Keratinocyte (primary cell): ENCODE measurements at places on chromosomes 5 and 9. TPM values are rescaled to one million over a fixed set of nuclear protein-coding genes. Genes with fewer than 3 reads are reported as not detected.

DNA sequence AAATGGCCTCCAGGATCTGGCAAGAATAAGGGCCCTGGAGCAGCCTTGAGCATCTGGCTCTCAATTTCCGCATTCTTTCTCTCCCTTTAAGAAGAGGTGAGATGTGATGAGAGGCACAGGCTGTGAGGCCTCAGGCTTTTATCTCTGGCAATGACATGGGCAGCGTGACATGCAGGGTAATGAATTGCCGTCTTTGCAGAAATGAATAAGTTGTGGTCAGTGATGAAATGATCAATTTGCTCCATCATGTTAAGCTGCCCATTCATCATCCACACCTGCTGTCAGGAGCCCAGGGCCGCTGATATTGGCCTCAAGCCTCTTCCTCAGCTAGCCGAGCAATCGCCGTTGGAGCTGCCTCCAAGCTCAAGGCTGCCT lies 265.3 kb downstream of the TRIM32 start:
- H3K27me3 ChIP-seq = no peaks in the 10 kb centered on the region
- no peak overlapping the region for H3K4me3 ChIP-seq
- peak; percentile 65 for DNase-seq
- peak overlapping the region; percentile 36 for H3K27ac ChIP-seq

GRCh38 chr5:140240987-140241706 lies 61.8 kb downstream of the PFDN1 start:
- H3K27me3 ChIP-seq = no peaks in the 10 kb centered on the region
- H3K4me1 ChIP-seq = peaks cover 46% of the 10 kb centered on the region
- no peak overlapping the region for H3K4me3 ChIP-seq
- H3K36me3 ChIP-seq = peaks cover 10% of the 10 kb centered on the region

GRCh38 chr9:32294106-32294505 lies 90.3 kb upstream of the ACO1 start:
- no peak overlapping the region for H3K27ac ChIP-seq
- DNase-seq = no peak
- H3K4me3 ChIP-seq = no peak overlapping the region
- no peaks in the 10 kb centered on the region for H3K27me3 ChIP-seq
- H3K36me3 ChIP-seq = no peaks in the 10 kb centered on the region

Gene CCDC183
- 0.03 to 0.08 TPM (median 0.06 TPM) in 3 replicates for polyA plus RNA-seq

Gene ST6GALNAC6
- polyA plus RNA-seq = 20.1 to 55.8 TPM (median 21.1 TPM) in 3 replicates

DNA sequence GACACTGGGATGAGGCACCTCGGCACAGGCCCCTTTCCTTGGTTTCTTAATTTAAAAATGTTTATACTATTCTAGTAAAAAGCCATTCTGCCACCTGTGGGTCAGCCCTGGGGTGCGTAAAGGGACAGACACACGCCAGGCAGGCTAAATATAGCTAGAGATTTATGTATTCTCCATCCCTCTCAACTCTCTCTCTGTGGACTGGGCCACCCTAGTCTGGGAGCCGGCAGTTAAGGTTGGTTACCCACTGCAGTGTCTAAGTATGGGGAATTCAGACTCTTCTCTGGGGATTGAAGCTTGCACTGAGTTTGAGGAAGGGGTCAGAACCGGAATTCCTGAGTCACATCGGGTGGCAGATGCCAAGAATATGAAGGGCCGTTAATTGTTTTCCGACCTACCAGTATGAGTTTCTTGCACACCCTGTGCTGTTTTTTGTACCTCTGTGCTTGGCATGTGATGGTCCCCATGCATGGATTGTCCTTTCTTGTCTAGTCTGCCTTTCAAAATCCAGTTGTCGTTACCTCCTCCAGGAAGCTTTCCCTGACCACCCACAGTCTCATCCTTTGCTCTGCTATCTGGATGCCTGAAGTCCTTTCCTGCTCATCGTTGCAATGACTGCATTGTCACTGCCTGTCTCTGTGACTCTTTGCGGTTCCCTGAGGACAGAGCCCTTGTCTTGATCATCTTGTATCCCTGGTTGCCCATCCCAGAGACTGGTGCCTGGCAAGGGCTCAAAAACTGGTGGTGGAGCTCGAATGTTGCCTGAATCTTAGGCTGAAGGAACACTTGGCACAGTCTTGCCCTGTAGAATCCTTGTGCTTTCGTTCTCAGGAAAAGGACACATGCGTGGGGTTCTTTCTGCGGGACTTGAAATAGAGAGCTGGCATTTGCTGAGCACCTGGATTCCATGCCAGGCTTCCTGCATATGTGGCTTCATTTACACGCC lies 2.1 kb downstream of the NEURL1B start:
- no peak for DNase-seq
- H3K4me3 ChIP-seq = no peak overlapping the region
- no peaks in the 10 kb centered on the region for H3K36me3 ChIP-seq

Gene GLRA1
- polyA plus RNA-seq = not detected in 3 replicates

GRCh38 chr5:39775086-39775796 lies 350.5 kb upstream of the DAB2 start:
- no peak overlapping the region for H3K27ac ChIP-seq
- no peaks in the 10 kb centered on the region for H3K27me3 ChIP-seq

- no peak for DNase-seq
- H3K36me3 ChIP-seq = no peaks in the 10 kb centered on the region
- H3K27me3 ChIP-seq = no peaks in the 10 kb centered on the region
- no peaks in the 10 kb centered on the region for H3K4me1 ChIP-seq
- no peak overlapping the region for H3K4me3 ChIP-seq
- no peak overlapping the region for H3K27ac ChIP-seq
These were observed 416.1 kb downstream of the ZSWIM6 start for GRCh38 chr5:61748121-61748520.

Gene LRRTM2
- not detected in 3 replicates for polyA plus RNA-seq

GRCh38 chr9:37413311-37413710 lies 9.2 kb upstream of the GRHPR start:
- H3K27ac ChIP-seq = peak overlapping the region; percentile 23
- H3K4me1 ChIP-seq = peaks cover 46% of the 10 kb centered on the region
- DNase-seq = no peak
- no peaks in the 10 kb centered on the region for H3K27me3 ChIP-seq

Gene CENPP
- polyA plus RNA-seq = 2.8 to 6.7 TPM (median 3.3 TPM) in 3 replicates

DNA sequence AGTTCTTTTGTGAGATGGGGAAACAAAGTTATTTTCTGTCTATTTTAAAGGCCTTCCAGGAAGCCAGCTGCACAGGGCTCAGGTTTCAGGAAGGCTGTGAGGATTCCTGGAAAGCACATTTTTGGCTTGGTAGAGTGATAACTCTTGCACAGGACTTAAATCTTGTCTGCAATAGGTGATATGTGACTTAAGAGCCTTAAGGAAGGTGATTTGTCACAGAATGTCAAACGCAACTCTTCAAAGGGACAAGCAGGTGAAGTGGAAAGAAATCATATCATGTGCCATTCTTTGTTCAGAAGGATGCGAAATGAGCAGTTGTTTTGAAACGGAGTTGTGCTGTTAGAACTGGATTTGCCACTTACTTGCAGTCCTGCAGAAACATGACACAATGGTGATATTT lies 459.3 kb downstream of the MAT2B start:
- no peak for DNase-seq
- H3K4me1 ChIP-seq = no peaks in the 10 kb centered on the region
- H3K36me3 ChIP-seq = no peaks in the 10 kb centered on the region
- no peak overlapping the region for H3K27ac ChIP-seq
- no peak overlapping the region for H3K4me3 ChIP-seq

- no peaks in the 10 kb centered on the region for H3K27me3 ChIP-seq
- no peak overlapping the region for H3K27ac ChIP-seq
- no peak overlapping the region for H3K4me3 ChIP-seq
- DNase-seq = no peak
- peaks cover 6% of the 10 kb centered on the region for H3K4me1 ChIP-seq
These were observed 3.5 kb downstream of the PRXL2C start for GRCh38 chr9:96651626-96652025.

Gene PCDHB1
- not detected in 3 replicates for polyA plus RNA-seq

DNA sequence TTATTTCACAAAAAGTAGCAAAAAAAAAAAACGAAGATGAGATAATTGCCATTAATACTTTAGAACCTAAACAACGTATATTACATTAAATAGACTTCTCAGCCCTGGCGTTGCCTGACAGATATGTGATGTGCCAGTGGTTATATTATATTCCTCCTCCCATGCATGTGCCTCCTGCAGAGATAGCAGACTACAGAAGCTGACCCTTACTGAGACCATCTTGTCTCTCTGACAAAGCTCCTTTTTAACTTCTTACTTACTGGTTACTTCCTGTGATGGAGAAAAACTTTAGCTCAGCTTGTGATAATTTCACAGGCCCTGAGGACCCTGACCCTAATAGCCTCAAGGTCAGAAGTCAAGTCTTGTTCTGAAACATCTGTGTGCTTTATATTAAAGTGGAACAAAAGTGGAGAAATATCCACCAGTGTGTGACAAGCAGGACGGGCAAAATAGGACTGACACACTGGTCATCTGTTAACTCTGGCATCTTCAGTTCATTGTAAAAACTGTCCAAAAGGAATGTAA lies 80.6 kb upstream of the POU5F2 start:
- no peaks in the 10 kb centered on the region for H3K27me3 ChIP-seq
- H3K27ac ChIP-seq = no peak overlapping the region
- H3K36me3 ChIP-seq = no peaks in the 10 kb centered on the region
- no peak for DNase-seq
- H3K4me1 ChIP-seq = no peaks in the 10 kb centered on the region

- peaks cover 3% of the 10 kb centered on the region for H3K36me3 ChIP-seq
- H3K27ac ChIP-seq = peak overlapping the region; percentile 78
- no peak for DNase-seq
- peaks cover 15% of the 10 kb centered on the region for H3K4me1 ChIP-seq
These were observed 467 bp downstream of the C9orf78 start for GRCh38 chr9:129834489-129835127.

DNA sequence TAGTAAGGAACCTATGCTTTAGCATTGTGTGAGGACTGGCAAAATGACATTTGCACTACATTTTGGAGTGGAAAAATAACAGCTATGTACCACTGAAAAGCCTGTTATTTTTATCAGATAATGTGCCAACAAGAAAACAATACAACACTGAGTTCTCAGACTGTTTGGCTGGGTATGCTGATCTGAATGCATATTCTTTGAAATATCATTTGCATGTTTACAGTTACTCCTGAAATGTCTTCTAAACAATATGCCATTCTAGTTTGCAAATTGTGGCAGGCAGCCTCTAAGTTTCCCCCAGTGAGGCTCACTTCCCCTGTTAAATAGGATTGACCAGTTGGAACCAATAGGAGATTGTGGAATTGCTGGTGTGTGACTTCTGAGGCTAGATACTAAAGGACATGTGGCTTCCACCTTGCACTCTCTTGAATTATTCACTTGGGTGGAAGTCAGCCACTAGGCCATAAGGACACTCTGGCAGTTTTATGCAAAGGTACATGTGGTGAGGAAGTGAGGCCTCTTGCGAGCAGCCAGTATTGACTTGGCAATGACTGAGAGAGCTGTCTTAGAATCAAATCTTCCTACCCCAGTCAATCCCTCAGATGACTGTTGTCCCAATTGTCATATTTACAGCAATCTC lies 250.4 kb upstream of the PCSK5 start:
- no peaks in the 10 kb centered on the region for H3K27me3 ChIP-seq
- H3K27ac ChIP-seq = no peak overlapping the region
- H3K4me1 ChIP-seq = no peaks in the 10 kb centered on the region
- DNase-seq = no peak
- H3K36me3 ChIP-seq = no peaks in the 10 kb centered on the region
- no peak overlapping the region for H3K4me3 ChIP-seq

DNA sequence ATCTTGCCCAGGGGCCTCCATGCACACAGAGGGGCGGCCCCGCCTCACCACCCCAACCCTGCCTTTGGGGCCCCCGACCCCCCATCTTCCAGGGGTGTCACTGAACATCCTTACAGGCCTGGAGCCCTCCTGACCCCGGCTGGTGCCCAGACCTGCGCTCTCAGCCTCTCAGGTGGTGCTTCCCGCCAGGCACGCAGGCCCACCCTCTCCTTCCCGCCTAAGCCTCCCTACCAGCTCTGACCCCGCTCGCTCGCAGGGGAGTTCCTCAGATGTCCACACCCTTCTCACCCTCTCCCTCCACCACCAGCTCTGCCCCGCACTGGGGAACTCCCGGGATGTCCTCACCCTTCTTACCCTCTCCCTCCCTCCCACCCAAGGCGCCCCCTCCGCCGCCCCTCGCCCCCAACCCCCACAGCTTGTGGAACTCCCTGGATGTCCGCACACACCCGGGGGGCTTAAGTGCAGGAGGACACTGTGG lies 12.3 kb upstream of the QRFP start:
- H3K27me3 ChIP-seq = peaks cover 6% of the 10 kb centered on the region
- H3K4me3 ChIP-seq = no peak overlapping the region
- no peak overlapping the region for H3K27ac ChIP-seq
- H3K4me1 ChIP-seq = peaks cover 15% of the 10 kb centered on the region
- DNase-seq = no peak
- no peaks in the 10 kb centered on the region for H3K36me3 ChIP-seq

DNA sequence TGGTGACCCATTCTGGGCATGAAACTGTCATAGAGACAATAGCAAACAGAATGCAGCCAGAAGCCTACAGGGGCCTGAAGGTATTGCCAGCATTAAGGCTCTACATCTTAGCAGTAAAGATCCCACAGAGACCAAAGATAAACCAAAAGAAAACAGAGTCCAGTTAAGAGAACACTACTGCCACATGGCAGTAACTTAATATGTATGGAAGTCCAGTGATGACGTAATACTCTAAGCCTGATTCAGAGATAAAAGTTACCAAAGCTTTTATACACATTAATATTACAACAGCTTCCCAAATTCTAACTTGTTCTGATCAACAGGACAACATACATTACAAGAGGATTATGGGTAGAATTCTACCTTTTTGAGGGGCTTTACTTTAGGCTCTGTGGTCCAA lies 371.5 kb downstream of the PRELID2 start:
- H3K36me3 ChIP-seq = no peaks in the 10 kb centered on the region
- no peaks in the 10 kb centered on the region for H3K27me3 ChIP-seq
- no peak for DNase-seq
- H3K27ac ChIP-seq = no peak overlapping the region
- no peaks in the 10 kb centered on the region for H3K4me1 ChIP-seq

Gene SLIT3
- 2.4 to 10.1 TPM (median 3.1 TPM) in 3 replicates for polyA plus RNA-seq

Gene NEUROG1
- not detected in 3 replicates for polyA plus RNA-seq

DNA sequence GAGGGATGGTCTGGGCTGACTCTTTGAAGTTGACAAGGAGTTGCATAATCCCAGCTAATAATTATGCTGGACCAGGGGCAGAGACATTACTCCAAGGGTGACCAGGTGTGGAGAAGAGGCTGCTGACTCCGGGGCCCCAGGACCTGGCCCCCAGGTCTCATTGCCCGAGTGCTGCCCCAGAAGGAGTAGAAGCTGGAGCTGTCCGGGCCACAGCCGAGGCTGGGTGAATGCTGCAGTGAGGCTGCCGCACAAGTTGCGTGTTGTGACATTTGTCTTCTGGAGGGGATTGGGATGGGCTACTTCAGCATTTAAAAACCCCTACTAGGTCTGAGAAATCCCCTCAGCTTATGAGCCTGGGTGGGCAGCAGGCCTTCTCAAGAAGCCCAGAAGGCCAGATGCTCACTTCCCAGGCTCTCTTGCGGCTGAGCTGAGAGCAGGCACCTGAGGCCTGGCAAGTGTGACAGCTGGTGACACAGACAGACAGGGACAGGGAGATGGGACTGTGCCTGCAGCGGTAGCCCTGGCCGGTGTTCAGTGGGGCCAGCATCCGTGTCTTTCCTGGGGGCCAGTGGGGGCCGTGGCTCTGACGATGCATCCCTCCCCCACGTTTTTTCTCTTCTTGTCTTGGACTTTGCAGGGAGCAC lies 122.8 kb downstream of the KCNIP1 start:
- no peak overlapping the region for H3K27ac ChIP-seq
- DNase-seq = no peak
- H3K4me3 ChIP-seq = no peak overlapping the region
- no peaks in the 10 kb centered on the region for H3K4me1 ChIP-seq

- H3K27me3 ChIP-seq = no peaks in the 10 kb centered on the region
- no peak overlapping the region for H3K4me3 ChIP-seq
- no peak overlapping the region for H3K27ac ChIP-seq
- DNase-seq = no peak
- no peaks in the 10 kb centered on the region for H3K4me1 ChIP-seq
- no peaks in the 10 kb centered on the region for H3K36me3 ChIP-seq
These were observed 45.4 kb downstream of the PTTG1 start for GRCh38 chr5:160466889-160467554.
